NCI-H345 (cell line): ENCODE measurements at places on chromosomes 11 and 22.

DNA sequence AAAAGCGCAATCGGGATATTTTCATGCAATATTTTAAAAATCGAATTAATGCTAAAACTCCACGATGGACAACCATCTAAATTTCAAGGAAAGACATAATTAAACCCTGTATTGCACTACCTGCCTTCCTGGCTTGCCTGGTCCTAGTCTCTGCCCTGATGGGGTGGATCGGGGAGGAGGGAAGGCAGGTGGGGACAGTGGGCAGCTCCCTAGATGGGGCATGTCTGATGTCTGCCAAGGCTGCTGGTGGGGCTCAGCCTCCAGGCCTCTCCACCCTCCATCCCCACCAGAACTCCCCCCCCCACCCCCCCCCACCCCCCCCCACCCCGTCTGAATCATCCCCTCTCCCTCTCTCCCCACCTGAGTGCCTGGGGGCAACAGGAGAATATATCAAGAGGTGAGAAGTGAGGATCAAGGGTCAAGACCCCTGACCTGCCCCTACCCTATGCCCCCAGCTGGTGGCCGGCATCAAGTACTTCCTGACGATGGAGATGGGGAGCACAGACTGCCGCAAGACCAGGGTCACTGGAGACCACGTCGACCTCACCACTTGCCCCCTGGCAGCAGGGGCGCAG is 650 bp downstream of the CST6 start:
- DNase-seq = no peak

GRCh38 chr11:118894192-118894591 is 10.5 kb downstream of the CXCR5 start:
- no peak for DNase-seq

GRCh38 chr11:113538451-113539412 is 63.5 kb upstream of the DRD2 start:
- DNase-seq = peak; percentile 92

- no peak for DNase-seq
These were observed 202.8 kb upstream of the MTNR1B start for GRCh38 chr11:92766698-92767097.

DNA sequence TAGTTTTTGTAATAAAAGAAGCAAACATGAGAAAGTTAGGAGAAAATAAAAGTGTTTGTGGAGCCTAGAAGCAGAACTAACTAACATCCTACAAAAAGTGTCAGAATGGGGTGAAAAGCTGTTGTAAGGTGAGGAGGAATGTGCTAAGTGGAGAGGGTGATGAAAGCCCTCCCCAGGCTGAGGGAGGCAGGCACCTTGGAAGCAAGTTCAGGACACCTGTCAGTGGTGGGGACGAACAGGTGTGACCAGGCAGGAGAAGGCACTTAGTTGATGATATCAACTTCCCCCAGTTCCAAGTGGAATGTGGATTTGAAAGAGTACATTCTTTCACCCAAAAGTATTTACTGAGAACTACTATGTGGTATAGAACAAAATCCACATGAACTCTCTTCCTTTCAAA is 18.7 kb upstream of the BMAL1 start:
- no peak for DNase-seq

DNA sequence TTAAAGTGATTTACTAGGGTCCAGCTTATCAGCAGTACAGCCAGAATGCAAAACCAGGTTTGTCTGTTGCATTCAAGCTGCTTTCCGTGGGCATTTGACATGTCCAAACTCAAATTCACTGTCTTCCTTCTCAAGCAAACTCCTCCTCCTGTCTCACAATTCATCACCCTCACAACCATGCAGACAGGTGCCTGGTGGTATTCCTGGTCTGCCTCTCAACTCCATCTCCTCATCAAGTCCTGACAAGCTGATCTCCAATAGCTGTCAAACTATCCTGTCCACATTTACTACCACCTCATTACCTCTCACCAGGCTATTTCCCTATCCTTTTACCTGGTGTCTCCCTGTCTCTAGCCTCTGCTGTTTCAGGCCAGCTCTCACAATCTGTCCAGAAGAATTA is 49.1 kb upstream of the LYVE1 start:
- DNase-seq = no peak

DNA sequence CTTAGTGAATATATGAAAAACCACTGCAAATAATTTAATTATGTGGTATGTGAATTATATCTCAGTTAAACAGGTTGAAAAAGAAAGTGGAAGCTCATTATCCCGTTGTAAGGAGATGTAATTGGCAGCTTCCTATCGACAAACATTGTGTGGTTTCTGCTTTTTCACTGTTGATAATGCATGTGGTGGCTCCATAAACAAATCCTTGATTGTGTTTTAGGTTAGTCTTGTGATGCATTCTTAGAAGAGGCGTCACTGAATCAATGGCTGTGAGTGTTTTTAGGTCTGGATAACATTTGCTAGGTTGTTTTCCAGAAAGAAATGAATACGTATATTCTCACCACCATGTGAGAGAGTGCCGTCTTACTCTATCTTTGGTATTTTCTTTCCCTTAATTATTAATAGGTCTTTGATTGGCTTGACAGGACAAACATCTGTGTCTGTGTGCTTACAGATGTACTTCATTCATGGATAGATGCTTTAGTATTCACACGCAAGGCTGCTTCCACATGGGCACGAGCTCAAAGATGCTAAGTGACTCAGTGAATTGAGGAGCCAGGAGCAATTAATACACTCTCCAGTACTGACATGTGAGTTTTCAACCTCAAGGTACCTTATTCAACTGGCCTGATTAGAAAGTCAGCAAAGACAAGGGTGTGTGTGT is 166.7 kb downstream of the TBC1D22A start:
- DNase-seq = no peak

GRCh38 chr11:9852465-9852864 is 188.6 kb downstream of the SWAP70 start:
- DNase-seq = no peak

GRCh38 chr11:91005458-91005857 is 782.6 kb upstream of the CHORDC1 start:
- DNase-seq = no peak

GRCh38 chr11:70100280-70100603 is 22.1 kb downstream of the ANO1 start:
- DNase-seq = no peak

GRCh38 chr11:77776455-77776854 is 44.1 kb downstream of the RSF1 start:
- DNase-seq = peak; percentile 8

DNA sequence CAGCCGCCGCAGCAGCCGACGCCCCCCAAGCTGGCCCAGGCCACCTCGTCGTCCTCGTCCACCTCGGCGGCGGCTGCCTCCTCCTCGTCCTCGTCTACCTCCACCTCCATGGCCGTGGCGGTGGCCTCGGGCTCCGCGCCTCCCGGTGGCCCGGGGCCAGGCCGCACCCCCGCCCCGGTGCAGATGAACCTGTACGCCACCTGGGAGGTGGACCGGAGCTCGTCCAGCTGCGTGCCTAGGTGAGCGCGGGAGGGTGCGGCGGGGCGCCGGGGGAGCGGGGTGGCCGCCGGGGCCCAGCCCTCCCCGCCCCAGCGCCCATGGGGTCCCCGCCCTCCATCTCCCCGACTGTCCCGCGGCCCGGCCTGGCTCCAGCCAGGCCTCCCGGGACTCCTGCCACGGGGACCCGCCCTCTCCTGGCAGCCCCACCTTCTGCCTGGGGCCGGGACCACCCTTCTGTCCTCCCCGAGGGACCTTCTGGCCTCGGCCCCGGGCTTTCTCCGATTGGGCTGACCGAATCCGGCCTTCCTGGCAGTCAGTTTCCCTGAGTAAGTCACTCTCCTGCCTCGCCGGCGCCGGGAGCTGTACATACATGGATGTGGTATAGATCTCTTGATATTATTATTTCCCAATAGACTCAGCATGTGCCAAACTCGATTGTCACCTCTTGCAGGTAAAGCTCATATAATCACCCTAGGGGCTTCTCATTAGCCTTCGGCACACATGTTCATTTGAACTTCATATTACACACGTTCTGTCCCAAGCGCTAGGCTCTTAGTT is 720 bp downstream of the PACS1 start:
- DNase-seq = peak; percentile 18

DNA sequence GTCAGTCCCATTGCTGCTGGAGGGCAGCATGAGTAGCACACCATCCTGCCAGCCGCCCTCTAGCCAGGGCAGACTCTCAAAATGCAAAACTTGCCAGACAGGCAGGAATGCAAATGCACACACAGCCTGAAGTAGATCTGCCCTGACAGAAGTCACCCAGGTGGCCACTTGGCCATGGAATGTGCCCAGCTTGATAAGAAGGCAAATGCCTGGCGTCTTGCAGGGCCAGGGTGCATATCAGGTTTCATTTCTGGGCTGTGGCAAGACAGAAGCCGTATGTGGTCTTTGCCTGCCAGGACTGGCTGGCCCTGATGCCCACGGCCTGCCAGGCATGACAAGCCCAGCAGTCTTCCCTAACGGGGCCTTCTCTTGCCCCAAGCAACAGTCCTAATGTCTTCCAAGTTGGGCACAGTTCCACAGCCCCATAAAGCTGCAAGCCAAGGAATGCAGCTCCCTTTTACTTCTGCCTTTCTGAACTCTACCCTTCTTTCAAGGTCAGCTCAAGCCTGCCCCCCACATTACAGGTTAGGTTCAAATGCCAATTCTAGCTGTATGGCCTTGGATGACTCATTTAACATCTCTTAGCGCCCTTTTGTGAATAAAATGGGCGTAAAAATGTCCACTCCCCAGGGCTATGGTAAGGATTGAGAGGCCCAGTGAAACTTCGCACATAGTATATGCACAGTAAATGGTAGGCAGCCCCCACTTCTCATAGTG is 29.7 kb downstream of the POU2AF3 start:
- DNase-seq = no peak

DNA sequence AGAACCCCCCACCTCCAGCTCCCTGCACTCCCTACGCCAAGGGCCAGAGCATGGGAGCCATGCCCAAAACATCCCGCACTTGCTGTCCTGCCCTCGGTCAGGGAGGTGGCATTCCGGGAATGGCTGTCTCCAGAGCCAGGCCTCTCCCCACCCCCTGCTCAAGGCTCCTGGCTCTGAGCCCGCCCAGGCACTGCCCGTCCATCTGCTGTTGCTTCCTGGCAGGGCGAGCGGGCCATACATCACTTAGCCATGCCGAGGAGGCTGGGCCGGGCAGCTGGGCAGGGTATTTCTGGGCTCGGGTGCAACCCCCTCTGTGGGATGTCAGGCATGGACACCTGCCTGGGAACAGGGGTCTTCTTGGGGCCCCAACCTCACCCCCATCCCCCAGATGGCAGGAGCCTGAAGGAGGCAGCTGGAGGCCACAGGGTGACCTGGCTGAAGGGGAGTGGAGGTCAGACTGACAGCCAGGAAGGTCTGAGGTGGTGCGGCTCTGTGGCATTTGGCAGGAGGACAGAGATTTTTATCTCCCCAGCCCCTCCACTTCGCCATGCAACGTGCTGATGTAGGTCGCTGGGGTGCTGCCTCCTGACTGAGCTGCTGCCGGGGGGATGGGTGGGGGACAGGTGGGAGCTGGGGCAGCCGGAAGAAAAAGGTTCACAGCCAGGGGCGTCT is 8.7 kb upstream of the CABP7 start:
- DNase-seq = no peak

DNA sequence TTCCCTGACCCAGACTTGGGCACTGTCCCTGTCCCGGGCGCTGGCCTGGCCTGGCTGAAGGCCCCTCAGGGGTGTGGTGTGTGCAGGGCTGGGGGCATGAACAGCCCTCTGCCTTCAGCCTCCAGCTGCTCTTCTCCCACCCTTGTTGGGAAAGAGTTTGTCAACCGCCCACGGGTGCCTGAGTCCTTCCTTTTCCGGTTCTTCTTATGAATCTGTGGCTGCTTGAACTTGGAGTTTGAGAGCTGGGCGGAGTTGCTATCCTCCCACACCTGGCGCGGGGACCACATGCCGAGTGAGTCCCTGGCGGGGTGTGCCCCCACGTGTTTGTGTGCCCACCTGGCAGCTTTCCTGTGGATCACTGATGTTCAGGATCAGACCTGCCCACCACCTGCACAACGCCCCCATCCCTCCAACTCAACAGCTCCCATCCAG is 13.4 kb downstream of the NFAM1 start:
- DNase-seq = peak; percentile 59

- DNase-seq = peak; percentile 4
These were observed 123.8 kb downstream of the DDX10 start for GRCh38 chr11:108788565-108789199.

- no peak for DNase-seq
These were observed at the start of gene TMA7B for GRCh38 chr22:39959640-39960447. Gene TMA7B, plus strand, starts transcription at chr22:39960397. Its CDS starts 3,978 bp downstream, at chr22:39964375.

DNA sequence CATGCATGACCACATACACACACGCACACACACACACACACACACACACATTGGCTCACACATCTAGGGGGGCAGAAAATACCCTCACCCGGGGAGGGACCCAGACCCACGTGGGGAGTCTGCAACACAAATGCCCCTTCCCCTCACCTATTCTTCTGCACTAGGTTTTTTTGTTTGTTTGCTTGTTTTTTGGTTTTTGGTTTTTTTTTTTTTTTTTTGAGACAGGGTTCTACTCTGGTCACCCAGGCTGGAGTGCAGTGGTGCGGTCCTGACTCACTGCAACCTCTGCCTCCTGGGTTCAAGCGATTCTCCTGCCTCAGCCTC is 28.4 kb downstream of the WEE1 start:
- no peak for DNase-seq

GRCh38 chr11:62428871-62429560 is 10.2 kb downstream of the SCGB1A1 start:
- DNase-seq = no peak

DNA sequence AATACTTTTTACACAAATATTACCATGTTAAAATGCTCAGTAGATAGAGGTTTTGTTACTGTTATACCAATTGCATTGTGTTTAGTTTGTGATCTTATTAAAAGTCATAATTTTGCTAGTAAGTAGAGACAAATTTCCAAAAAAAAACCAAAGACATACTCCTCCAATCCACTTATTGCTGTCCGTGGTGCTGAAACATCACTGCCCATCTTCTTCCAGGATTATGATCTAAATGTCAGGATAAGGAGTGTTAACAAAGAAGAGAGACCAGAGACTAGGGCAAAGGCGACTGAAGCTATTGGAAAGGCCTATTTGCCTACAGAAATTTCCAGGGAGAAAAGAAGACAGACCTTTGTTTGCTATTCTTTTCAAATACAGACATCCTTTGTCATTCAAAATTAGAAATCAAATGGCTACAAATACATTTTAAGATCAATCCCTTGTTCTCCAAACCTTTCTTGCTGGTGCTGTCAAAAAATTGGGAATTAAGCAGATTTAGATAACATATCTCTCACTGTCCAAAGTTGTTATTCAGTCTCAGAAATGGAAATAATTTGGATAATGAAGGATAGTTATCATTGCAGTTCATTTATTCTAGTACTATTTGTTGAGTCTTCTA is 199.7 kb downstream of the C11orf91 start:
- DNase-seq = no peak
